Type B pancreatic cell (in vitro differentiated cells): ENCODE measurements at places on chromosomes 6 and 20.
A peak's percentile ranks its signal among the peaks of the same experiment; 100 is the strongest.

GRCh38 chr20:62571669-62572344 lies 70.5 kb upstream of the SLCO4A1 start:
- no peak for DNase-seq

GRCh38 chr6:15132854-15133670 lies 112.8 kb upstream of the JARID2 start:
- DNase-seq = no peak

- no peak for DNase-seq
Observed at GRCh38 chr20:47075263-47075662, 180.6 kb downstream of the EYA2 start.

DNA sequence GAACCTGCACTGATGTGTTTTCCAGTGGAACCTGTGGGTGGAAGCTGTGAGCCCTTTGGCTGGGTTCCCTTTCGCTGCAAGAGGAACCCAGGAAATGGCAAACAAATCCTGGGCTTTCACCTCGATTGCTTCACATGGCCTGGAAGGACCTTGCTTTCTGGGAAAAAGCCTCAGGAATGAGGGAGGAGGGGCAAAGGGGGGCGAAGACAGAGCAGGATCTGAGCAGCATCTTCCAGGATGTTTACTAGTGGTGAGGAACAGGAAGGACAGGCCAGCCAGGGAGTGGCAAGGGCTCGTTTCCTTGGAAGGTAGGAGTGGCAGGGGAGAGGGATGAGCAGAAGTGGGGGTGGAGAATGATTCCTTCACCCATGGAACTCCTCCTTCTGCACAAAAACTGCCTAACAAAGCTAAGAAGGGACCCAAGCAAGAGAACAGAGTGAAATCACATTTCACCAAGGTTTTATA lies 5.9 kb downstream of the SLC2A10 start:
- DNase-seq = no peak

- no peak for DNase-seq
Observed at GRCh38 chr6:155424181-155424580, 31.5 kb downstream of the NOX3 start.

GRCh38 chr6:89986650-89987074 lies 92.4 kb downstream of the GJA10 start:
- no peak for DNase-seq

DNA sequence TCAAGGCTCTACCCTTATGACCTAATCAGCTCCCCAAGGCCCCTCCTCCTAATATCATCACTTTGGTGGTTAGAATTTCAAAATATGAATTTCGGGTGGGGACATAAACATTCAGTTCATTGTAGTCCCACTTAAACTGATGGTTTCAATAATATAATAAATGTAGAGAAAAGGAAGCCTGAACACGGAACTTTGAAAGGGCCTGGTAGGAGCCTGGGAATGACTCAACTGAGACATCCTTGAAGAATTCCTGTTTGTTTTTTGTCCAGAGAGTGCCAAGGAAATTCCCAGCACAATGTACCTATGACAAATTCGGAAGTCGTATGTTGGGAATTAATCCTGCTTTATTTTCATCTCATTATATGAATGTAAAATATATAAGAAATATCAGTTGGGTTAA lies 457.9 kb downstream of the PLCB1 start:
- no peak for DNase-seq

- DNase-seq = no peak
Observed at GRCh38 chr6:88454658-88455057, 288.5 kb upstream of the CNR1 start.

GRCh38 chr6:45845567-45845966 lies 170.1 kb downstream of the CLIC5 start:
- DNase-seq = no peak

DNA sequence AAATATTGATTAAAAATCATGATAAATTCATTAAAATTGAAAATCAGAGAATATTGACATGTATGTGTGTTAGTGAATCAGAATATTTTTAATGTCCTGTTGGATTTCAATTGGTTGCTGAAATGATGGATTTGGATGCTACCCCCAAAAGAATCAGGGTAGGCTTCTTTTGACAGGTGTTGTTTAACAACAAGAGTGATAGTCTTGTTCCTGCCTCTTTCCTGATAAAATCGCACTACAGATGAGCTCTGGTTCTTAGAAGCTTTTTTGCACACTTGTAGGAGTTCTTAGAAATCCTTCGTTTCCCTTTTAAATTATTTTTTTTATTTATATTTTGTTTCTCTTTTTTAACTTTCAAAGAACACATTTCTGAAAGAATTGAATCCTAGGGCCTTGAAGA lies 259.5 kb downstream of the FARS2 start:
- DNase-seq = no peak

DNA sequence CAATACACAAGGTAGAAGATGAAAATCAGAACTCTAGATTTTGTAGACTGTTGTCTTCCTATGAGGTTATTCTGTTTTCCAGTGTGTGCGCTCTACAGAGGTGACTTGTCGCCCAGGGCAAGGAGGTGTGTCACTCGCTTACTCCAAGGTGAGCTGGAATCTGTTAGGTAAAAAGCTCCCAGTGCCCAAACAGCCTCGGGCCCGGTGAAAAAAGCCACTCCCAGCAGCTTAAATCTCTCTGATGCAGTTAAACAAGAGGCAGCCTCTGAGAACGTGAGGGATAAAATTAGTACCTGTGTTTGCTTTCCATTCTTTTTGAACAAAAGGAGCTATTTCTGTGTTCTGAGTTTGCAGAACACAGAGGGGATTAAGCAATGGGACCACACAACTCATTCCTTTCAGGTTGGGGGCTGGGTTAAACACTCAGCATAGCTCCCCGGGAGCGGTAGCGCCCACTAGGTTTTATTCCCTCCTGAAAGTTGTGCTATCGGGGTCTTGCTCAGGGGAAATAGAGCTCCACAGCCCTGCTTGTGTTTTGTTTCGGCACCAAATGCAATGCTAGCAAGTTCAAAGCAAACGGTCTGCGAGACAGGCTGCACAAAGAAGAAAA lies 181.2 kb downstream of the FOXA2 start:
- DNase-seq = no peak

DNA sequence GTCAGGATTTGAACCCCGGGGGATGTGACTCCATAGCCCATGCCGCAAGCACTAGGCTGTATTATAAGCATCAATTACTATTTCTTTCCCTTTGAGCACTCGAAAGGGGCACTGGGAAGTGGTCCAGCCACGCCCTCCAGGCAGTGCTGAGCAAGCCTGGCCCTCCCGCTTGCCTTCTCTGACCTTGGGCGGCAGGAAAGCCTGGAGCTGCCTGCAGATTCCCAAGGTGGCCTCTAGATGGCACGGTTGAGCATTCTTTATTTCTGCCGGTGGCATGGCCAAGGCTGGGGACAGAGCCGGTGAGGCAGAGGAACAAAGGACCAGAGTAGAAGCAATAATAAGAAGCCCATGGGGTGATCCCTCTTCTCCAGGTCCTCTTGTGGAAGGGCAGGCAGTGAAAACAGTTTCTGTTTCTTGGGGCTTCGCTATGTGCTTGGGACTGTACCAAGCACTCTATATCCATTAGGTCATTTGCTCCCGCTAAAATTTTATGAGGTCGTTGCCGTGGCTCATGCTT lies 32.0 kb downstream of the ARHGAP40 start:
- no peak for DNase-seq

DNA sequence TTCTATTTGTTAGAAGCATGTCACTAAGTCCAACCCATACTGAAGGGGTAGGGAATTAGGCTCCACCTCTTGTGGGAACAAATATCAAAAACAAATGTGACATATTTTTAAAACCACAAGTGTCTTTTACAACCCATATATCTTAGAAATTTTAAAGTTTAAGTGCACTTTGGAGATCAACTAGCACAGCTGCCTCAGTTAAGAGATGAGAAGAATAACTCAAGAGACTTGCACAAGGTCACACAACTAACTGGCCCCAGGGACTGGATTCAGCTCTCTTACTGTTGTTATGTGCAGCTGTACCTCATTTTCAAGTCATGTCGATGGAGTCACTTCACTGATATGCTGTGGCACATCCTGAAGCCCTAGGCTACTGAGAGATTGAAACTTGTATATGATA lies 102.9 kb upstream of the BMP2 start:
- DNase-seq = no peak

DNA sequence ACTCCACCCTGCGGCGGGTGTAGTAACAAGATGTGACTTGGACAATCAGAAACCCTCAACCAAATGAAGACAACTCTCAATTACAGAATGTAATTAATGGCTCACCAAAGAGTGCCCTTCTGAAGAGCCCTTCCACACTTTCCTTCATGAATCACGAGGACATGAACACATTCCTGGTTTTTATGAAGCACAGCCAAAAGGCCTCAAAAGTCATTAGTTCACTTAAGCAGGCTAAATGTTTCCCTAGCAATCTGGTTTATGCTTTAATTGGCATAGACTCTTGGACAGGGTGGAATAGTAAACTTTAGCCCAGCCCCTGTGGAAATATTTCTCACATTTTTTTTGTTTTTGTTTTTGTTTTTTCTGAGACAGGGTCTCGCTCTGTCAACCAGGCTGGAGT lies 20.5 kb downstream of the CPNE5 start:
- no peak for DNase-seq

- DNase-seq = no peak
Observed at GRCh38 chr6:54426995-54427394, 118.8 kb downstream of the TINAG start.

GRCh38 chr20:64055396-64055892 lies 6.0 kb upstream of the SOX18 start:
- no peak for DNase-seq

GRCh38 chr20:24667689-24668383 lies 198.4 kb downstream of the SYNDIG1 start:
- DNase-seq = no peak

DNA sequence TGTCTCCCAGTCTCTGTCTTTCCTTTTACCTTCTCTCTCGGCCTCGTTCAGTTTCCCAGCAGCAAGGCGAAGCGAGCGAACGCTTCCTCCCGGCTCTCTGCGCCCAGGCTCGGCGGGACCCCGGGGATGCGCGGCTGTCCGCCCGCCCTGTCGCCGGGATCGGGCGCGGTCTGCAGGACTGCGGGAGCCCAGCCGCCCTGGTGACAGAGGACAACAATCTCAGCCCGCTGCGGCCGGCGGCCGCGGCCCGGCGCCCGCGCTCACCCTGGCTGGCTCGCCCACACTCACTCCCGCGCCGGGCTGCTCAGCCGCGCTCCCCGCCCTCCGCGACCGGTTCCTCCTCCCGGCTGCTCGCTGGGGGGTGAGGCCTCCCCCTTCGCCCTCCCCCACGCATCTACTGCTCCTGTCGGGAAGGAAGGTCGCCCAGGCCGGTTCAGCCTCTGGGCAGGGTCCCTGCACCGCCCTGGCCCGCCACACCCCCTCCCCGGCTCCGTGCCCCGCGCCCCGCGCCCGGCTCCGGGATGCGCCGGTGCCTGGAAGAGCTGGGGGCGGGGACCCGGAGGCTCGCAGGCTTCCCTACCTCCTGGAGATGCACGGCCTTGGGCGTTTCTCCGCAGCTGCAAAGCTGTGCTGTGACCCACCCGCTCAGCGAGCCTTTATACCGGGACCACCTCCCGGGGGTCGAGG lies 410 bp downstream of the SYNE1 start:
- peak; percentile 74 for DNase-seq

- no peak for DNase-seq
Observed at GRCh38 chr20:19419396-19419795, 207.0 kb downstream of the SLC24A3 start.

DNA sequence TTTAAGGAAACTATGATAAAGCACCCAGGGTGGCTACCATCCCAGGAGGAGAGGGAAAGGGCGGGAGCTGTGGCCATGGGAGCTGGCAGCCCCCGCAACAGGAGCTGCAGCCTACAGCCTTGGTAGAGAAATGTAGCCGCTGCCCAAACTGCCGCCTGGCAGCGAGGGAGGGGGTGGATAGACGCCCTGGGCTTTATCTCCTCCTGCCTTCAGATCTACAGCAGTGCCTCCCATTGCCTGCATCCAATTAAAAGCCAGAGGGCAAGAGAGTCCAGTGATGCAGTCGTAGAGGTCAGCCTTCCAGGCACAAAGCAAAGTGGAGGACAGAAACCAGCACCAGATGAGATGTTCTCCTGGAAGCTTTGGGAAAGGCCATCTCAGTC lies 35.0 kb upstream of the ZFAND3 start:
- no peak for DNase-seq

- DNase-seq = no peak
Observed at GRCh38 chr20:63188159-63188442, 27.8 kb downstream of the YTHDF1 start.

GRCh38 chr6:34145161-34146020 lies 496 bp downstream of the GRM4 start:
- no peak for DNase-seq

DNA sequence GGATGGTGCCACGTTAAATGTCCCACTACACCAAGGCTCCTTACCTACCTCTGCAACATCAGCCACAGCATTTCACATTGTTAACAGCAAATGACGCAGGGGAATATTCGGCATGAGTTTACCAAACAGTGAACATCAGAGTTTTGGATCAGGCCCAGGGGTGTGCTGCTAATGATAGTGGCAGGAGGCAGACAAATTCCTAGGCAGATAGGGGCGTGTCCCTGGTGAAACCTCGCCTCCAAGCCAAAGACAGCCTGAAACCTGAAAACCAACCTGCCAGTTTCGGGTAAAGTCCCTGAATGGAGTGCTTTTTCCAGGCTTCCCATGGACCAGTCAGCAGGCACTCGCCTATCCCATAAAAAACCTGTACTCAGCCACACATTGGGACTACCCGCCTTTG lies 133.6 kb downstream of the SH3BGRL2 start:
- DNase-seq = no peak

- DNase-seq = no peak
Observed at GRCh38 chr20:16241911-16242310, 331.3 kb downstream of the KIF16B start.

DNA sequence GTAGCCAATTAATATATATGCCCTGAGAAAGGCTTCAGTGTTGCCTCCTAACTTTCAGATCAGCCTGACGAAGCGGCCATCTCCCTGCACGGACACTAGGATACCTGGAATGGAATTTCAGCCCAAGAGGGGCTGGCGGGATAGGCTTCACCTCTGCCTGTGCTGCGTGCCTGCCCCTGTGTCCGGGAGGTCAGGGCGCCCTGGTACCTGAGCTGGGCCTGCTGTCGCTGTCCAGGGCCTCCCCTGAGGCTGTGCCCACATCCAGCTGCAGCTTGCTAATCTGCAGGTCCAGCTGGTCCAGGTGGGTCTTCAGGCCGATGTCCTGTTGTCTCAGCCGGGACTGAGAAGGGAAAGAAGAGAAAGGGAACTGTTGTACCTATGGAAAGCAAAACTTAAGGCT lies 8.6 kb downstream of the DACT2 start:
- DNase-seq = no peak

- peak; percentile 87 for DNase-seq
Observed at GRCh38 chr6:44151348-44152108, 7.1 kb upstream of the CAPN11 start.

GRCh38 chr6:48535582-48536009 lies 424.6 kb upstream of the PTCHD4 start:
- DNase-seq = no peak

GRCh38 chr6:2737885-2738284 lies 12.8 kb downstream of the MYLK4 start:
- DNase-seq = no peak

GRCh38 chr6:122673343-122673961 lies 63.2 kb downstream of the PKIB start:
- no peak for DNase-seq
